NCI-H1105 (cell line): ENCODE measurements at places on chromosomes 5 and 9.
A peak's percentile ranks its signal among the peaks of the same experiment; 100 is the strongest.

DNA sequence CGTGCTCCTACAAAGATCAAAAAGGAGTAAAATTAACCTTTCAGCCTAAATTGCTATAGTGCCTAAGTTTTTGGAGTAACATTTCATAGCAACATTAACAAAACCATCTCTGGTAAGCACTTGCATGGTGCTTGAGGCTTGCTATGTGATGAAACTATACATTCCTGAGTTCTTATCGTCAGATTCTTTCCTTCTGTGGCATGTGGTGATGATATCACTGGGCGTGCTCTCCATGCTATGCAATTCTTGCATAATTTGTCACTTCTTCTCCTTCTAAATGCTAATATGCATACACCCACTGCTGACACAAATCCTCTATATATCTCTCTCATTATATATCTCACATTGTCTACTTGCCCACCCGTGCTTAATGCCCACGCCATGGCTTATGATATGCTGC, 2019.9 kb downstream of the MAT2B start:
- DNase-seq, result no peak

- DNase-seq, result no peak
These were observed 71.6 kb upstream of the FSTL4 start for GRCh38 chr5:133683646-133684596.

DNA sequence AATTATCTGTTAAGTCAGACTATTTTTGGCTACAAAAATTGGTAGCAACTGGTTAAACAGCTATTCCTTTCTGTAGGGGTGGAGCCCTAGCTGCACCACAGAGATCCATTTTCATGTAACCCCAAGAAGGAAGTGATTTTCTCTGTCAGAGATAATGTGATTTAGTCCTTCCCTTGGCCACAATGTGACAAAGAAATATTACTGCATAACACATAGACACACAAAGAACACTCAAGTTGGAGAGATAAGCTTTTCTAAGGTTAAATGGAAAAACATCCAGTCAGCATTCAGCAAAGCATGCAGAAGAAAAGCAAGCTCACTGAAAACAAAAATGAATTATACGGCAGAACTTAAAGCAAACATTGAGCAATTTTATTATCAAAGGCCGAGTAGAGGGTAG, 227.8 kb upstream of the CDH9 start:
- DNase-seq, result no peak

- no peak for DNase-seq
These were observed 653 bp downstream of the LHX3 start for GRCh38 chr9:136204145-136204805.

DNA sequence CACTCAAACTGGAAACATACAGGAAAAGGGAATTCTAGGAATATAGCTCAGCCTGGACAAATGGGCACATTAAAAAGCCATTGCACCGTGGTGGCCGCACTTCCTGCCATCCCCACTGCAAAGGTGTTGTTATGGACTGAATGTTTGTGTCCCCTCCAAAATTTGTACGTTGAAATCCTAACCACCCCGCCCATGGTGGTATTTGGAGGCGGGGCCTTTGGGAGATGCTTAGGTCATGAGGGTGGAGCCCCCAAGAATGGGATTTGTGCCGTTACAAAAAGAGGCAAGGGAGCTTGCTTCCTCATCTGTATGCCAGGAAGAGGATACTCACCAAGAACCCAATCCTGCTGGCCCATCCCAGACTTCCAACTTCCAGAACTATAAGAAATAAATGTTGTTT, 1.1 kb upstream of the CMBL start:
- no peak for DNase-seq

- peak; percentile 44 for DNase-seq
These were observed 271.9 kb upstream of the ADAMTS16 start for GRCh38 chr5:4868140-4868735.

DNA sequence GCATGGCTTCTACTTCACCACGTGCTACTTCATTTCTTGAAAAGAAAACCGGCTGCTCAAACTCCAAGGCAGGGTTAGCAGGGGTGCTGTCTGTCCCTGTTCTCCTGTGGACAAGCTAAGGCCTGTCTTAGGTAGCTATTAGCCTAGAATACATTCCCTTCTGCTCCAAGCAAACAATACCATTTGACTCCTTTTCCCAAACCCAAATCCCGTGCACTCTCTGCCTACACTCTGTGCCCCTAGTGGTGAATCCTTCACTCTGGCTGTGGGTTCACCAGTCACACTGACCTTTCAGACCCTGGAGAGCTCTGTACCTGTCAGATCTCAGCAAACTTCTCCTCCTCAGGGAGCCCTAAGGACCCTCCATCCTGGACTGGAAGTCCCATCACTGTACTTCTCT, 211.6 kb downstream of the SLIT3 start:
- DNase-seq, result no peak
